ENCODE measurements at places on chromosomes 11 and 22.

DNA sequence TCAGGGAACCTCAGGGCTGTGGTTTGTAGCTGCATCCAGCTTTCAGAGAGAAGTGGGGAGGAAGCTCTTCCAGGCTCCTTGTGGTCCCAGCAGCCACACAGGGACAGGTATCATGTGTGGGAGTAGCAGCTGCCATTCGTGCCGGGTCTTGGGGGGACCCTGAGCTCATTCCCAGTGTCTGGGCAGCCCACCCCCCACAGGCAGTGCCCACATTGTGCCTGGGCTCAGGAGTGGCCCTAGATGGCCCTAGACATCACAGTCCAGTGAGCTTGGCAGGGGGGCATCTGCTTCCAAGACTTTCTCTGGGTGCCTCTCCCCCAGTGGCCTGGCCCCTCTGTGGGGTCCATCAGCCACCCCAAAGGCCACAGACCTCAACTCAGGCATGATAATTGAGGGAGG lies 619.7 kb downstream of the BRD1 start:
- DNase-seq = no peak

DNA sequence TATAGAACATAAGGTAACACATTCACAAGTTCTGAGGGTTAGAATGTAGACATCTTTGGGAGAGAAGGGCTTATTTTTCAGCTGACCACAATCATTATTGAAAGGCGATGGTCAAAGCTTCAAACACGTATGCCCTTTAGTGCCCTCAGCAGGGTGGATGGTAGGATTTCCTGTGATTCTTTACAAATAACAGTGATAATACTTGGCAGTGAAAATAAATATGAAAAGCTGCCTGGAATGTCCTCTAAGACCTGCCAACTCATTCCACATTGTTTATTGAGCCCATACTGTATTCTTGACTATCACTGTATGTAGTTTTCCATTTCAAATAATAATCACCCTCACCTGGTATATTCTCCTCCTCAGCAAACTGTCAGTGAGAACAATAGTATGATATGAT lies 13.7 kb upstream of the MPEG1 start:
- no peak for DNase-seq

DNA sequence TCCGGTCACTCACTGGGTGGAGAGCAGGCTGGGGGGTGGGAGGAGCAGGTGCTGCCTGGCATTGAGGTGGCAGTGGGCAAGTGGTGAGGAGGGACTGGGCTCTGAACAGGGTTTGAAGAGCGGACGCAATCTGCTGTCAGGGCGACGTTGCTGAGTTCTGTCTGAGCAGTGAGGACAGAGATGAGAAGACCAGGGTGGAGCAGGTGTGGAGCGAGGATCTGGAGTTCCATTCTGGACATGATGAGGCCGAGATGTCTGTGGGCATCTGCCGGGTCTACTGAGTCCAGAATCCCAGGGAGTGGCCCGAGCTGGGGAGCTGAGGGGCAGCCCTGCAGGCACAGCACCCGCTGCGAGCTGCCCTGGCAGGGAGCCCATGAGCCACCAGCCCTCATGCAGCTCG lies 2.2 kb upstream of the MOV10L1 start:
- DNase-seq = no peak

DNA sequence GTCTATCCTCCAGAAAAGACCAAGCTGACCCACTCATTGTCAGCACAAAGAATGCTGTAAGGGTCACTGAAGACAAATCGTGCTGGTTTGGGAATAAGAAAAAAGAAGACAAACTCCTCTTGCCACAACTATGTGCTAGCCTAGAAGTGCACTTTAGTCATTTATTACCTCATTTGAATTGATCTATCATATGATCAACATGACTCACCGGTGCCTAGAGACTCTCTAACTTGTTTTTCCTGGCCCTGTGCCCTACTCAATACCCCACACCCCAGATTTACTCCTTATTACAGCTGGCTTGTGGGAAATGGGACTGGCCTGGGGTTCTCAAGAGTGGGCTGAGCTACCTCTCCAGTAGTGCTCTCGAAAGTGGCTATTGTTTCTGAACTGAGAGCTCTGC lies 35.9 kb upstream of the HORMAD2 start:
- peak; percentile 77 for DNase-seq

DNA sequence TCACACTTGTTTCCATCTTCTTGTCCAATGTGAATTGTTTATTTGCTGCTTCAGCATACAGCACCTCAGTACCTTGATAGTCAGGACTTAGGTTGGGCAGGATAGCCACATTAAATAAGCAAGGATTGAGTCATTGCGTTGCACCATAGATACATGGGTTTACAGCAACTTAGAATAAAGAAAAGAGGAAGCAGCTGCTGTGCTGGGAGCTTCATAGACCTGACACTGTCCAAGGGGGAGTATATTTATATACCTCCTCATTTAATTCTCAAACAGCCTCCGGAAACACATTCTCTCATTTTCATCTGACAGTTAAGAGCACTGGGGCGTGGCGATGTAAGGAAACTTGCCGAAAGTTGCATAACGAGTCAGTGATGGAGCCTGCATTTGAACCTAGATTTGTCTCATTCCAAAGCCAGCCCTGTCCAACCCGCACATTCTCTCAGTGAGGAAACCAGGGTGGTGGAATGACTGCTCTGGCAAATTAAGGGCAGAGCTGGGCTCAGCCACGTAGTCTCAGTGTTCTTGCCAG lies 42.2 kb downstream of the UBASH3B start:
- no peak for DNase-seq

All from fibroblast of skin of left biceps (primary cell).